ENCODE measurements at places on chromosomes 11 and 22. TPM values are rescaled to one million over a fixed set of nuclear protein-coding genes. Genes with fewer than 3 reads are reported as not detected.

ATL3 gene
- total RNA-seq, result 59.4 TPM

GRCh38 chr22:49971232-49972162 is 10.9 kb downstream of the PIM3 start:
- peak; percentile 77 for DNase-seq

DNA sequence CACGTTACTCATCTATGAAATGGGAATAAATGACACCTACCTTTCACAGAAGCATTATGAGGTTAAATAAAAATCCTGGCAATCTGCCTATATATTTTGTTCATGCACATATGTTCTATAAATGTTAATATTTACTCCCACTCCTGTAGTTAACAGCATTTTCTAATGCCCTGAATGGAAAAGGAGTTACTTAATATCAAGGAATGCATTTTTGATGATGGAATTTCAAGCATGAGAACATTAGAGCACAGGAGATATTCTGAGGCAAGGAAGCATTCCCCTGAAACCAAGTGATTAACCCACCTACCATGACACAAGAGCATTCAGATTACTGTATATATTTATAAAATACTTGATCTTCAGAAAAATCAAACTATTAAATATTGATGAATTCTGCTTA is 102.1 kb downstream of the ARHGAP32 start:
- no peak for DNase-seq

DNA sequence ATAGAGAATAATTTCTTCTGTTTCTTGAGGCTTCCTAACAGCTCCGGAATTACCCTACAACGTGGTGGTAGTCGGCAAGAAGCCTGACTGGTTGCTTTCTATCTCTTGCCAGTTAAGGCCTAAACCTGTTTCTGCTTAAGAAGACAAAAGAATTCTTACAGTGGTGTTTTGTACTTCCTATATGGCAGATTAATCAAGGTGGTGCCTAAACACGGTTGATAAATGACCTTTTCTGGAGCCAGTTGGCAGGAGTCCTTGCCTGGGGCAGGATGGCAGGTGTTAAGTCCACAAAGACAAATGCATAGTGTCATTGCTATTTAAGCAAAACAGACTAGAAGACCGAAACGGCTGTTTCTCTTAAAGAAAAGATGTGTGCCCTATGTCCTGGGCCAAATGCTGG is 9.9 kb downstream of the GVQW3 start:
- no peak for DNase-seq

DNA sequence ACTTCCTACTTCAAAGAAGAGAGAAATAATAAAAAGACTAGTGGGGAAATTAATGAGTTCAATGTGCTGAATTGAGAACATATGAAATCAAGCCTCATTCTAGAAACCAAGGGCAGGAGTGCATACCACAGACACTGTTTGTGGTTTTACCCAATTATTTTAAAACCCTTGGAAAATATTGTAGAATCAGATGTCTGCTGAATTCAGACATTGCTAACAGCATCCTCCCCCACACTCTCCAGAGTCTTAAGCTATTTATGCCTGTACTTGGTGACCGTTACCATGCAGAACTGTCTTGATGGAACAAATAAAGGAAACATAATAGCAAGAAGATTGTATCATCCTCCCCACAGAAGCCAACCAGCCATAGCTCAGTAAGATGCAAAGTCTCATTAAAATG is 850.1 kb downstream of the NTM start:
- no peak for DNase-seq

GRCh38 chr11:57255618-57256017 is 18.6 kb upstream of the APLNR start:
- no peak for DNase-seq

GRCh38 chr11:35126000-35126878 is 12.7 kb upstream of the CD44 start:
- DNase-seq, result no peak

APOA5 gene
- 0.29 TPM for total RNA-seq

POU2AF1 gene
- total RNA-seq, result 12.9 TPM

CATSPERZ gene
- total RNA-seq, result 0.29 TPM

RGL4 gene
- total RNA-seq, result 0.49 TPM

DNA sequence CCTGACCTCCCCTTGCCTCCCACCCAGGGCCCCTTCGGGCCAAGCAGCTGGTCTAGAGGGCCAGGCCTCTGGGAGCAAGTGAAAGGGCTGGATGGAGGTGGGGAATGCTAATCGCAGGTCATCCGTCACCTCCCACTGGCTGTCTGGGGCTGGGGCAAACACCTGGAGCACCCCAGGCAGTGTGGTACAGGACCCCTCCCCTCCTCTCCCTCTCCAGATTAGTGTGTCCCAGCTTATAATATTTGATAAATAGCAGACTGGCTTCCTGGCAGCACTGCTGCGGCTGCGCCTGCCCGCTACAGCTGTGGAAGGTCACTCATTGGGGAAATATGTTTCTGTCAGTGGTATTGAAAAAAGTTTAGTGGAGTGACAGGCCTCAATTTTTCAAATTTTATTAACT is 90.7 kb upstream of the PHOX2A start:
- DNase-seq, result no peak

- DNase-seq, result no peak
These were observed 283.7 kb upstream of the ANO3 start for GRCh38 chr11:26048271-26048670.

GRCh38 chr11:14193644-14194043 is 165.3 kb downstream of the RRAS2 start:
- no peak for DNase-seq

DNA sequence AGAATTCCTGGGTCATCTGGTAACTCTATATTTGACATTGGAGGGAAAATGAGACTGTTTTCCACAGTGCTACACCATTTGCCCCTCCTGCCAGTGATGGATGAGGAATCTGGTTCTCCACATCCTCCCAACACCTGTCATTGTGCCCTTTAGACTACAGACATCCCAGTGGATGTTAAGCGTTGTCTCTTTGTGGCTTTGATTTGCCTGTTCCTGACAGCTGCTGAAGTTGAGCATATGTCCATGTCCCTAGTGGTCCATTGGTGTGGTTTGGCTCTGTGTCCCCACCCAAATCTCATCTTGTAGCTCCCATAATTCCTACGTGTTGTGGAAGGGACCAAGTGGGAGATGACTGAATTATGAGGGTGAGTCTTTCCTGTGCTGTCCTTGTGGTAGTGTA is 88.5 kb downstream of the BRD1 start:
- no peak for DNase-seq

FXYD6 gene
- total RNA-seq, result 185 TPM

DNA sequence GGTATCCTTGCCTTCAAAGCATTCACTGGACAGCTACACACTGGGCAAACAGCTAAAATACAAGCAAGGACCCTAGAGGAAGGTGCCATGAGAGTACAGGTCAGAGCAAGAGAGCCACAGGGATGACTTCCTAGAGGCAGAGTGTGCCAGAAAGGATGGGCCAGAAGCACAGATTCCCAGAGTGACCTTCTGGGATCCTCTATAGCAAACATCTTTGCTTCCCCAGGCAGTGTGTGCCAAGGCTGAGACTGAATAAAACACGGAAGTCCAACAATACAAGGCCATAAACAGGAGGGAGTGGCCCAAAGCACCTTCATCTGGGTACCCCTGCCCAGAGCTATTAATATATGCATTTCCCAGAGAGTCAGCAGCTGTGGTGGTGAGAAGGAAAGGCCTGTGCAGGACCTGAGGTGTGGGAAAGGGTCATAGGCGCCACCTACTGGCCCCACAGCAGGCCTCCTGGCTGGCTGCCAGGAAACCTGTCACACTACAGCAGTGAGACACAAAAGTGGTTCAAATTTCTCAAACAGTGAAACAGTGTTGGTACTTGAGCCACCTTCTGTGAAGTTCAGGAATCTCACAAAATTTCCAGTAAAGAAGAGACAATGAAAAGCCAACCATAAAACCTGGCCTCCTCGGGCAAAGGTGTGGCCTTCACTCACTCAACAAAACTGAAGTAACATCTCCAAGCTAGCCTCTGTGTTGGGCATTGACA is 20.3 kb downstream of the CLPB start:
- DNase-seq, result peak; percentile 88

OR8U1 gene
- not detected for total RNA-seq

DNA sequence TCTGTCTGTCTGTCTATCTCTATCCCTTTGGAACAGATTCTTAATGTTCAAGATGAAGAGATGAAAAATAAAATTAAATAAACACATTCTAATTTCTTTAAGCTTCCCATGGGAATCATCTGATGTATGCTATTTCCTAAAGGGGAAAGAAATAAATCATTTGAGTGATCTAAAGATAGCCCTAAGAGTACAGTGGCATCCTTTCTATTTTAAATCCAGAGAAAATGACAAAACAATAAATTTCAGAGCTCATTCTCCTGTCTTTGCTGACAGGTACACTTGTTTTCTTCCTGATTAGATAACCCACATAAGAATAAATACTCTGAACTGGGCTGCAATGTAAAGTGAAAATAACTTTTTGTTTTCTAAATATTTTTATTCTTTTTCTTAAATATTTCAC is 550.4 kb downstream of the JRKL start:
- DNase-seq, result no peak

DNA sequence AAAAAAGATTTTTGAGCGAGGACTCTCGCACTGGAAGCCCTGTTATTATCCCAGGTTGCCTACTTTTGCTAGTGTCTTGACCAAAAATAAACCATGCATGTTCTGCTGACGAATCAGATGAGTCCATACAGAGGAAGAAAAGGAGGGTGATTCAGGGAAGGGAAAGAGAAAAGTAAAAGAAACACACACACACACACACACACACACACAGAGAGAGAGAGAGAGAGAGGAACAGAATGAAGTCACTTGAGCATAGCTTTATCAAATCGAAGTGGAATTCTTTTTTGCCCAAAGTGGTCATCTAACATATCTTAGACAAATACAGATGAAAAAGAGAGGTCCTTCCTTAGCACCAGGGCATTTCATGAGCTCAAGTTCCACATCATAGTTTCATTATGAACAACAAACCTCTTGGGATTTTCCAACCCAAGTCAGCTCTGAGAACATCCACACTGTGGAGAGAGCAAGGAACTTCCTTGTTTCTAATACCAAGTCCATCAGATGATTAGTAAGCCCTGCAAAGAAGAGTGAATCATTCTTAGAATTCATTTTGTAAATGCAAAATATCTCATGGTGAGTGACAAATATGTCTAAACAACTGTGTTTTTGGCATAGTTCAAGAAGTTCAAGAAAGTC is 7.7 kb upstream of the MMP12 start:
- no peak for DNase-seq

- DNase-seq, result peak; percentile 87
These were observed at the start of gene TMPRSS4 for GRCh38 chr11:118076754-118077281. TSS of gene TMPRSS4 (plus strand) at chr11:118077078. CDS start at chr11:118077303, 225 bp downstream.

DNA sequence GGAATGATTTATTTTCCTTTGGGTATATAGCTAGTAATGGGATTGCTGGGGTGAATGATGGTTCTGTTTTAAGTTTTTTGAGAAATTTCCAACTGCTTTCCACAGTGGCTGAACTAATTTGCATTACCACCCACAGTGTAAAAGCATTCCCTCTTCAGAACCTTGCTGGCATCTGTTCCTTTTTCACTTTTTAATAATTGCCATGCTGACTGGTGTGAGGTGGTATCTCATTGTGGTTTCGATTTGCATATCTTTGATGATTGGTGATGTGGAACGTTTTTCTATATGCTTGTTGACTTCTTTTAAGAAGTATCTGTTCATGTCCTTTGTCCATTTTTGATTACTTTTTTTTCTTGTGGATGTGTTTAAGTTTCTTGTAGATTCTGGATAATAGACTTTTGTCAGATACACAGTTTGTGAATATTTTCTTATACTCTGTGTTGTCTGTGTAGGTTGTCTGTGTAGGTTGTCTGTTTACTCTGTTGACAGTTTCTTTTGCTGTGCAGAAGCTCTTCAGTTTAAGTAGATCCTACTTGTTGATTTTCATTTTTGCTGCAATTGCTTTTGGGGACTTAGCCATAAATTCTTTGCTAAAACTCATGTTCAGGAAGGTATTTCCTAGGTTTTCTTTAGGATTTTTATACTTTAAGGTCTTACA is 291.8 kb upstream of the DDI1 start:
- no peak for DNase-seq

- DNase-seq, result no peak
These were observed 1.2 kb downstream of the RAB6A start for GRCh38 chr11:73759610-73760134.

APOA1 gene
- total RNA-seq, result 23.3 TPM

GRCh38 chr11:86874304-86875056 is 74.1 kb downstream of the PRSS23 start:
- no peak for DNase-seq

- DNase-seq, result no peak
These were observed 1955.1 kb upstream of the RAG2 start for GRCh38 chr11:38553148-38553547.

SAMM50 gene
- 51.8 TPM for total RNA-seq

DNA sequence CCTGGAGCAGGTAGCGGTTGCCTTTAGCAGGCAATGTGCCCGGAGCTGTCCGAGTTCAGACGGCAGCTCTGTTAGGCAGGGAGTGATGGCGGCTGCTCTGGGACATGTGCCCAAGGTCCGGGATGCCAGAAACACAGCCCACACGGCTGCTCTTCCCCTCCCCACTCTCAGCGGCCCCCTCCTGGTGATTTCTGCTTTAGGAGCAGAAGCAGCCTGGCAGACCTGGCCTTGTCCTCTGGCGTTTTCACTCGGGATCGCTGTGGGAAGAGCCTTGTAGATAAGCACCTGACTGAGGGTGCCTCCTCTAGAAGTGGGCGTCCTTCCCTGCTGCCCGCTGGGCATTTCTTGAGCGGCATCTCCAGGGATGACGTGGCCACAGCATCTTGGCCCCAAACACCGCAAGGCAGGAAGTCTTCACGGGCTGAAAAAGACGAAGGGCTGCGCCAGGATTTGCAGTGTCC is 392.2 kb downstream of the TBC1D22A start:
- peak; percentile 24 for DNase-seq

KCNJ11 gene
- total RNA-seq, result 11.9 TPM

UPK3A gene
- total RNA-seq, result 0.40 TPM
